ENCODE measurements at places on chromosomes 4 and X. TPM values are rescaled to one million over a fixed set of nuclear protein-coding genes. Genes with fewer than 3 reads are reported as not detected.

DNA sequence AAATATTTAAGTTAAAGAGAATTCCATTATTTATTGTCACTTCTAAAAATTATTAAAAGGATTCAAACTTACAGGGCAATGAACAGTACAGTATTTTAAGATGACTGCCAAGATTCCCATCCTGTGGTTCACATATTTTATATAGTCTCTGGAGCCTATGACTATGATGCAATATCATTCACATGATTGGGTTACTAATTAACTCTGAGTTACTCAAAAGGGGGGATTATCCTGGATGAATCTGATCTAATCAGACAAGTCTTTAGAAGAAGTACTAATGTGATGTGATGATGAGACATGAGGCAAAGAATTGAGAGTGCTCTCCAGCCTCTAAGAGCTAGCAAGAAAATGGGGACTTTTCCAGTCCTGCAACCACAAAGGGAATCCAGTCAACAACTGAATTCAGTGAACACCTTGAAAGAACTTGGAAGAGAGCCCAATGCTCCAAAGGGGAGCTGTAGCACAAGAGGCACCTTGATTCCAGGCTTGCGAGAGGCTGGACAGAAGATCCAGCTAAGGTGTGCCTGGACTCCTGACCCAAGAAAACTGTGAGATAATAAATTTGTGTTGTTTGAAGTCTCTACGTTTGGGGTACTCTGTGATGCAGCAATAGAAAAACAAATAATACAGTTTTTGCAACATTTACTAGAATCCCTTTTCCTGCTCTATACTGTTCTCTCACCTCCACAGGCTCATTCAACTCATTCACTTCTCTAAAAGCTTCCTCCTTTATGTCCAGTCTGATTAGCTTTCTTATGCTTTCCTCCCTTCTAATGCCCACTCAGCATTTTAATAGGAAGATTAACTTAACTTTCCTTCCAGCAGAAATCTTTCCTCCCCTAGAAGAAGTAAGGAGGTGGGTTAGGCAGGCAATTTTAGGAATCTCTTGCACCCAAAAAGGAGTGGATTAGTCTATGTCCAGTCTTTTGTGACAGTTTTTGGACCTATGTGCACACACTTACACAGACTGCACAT lies 133.8 kb upstream of the LCORL start:
- DNase-seq, result no peak

DNA sequence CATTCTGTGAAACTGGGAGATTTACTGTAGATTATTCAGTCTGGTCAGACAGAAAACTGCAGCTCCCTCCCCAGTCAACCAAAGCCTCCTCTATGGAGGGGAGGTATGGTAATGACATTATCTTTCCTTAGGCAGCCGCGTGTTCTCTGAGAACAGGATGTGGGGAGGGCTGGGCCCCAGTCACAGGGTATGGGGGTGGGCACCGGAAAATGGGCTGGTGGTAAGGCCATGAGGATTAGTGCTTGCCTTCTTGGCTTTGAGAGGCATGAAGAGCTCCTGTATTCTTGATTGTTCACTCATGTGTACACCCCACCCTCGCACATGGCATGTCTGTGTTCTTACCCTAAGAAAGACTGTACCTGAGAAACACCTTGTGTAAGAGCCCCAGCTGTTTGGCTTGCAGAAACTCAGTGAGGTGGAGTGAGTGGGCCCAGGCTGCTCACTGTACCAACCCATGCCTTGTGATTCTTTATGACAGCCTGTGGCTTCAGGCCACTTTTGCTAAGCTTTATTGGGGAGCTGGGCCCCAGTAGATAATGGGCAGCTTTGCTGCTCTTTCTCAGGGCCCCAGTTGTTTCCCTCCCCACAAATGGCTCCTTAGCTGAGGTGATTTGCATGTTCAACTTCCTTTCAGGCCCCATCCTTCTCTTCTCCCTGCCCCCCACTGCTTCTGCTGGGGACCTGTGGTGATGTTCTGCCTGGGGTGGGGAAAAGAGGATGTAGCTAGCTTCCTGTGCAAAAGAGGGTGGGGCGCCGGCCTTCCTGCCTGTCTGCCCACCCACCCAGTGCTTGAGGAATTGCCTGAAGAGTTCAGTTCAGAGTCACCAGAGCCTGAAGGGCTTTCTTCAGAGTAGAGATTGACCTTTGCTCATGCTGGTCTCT lies 30.7 kb downstream of the MSN start:
- DNase-seq, result no peak

DNA sequence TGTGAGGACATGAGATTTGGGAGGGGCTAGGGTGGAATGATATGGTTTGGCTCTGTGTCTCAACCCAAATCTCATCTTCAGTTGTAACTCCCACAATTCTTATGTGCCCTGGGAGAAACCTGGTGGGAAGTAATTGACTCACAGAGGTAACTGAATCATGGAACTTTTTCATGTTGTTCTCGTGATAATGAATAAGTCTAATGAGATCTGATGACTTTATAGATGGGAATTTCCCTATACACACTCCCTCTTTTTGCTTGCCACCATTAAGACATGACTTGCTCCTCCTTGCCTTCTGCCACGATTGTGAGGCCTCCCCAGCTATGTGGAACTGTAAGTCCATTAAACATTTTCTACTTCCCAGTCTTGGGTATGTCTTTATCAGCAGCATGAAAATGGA lies 253.2 kb upstream of the GK2 start:
- no peak for DNase-seq

GRCh38 chrX:71162981-71163380 lies 18.3 kb downstream of the NLGN3 start:
- no peak for DNase-seq

DNA sequence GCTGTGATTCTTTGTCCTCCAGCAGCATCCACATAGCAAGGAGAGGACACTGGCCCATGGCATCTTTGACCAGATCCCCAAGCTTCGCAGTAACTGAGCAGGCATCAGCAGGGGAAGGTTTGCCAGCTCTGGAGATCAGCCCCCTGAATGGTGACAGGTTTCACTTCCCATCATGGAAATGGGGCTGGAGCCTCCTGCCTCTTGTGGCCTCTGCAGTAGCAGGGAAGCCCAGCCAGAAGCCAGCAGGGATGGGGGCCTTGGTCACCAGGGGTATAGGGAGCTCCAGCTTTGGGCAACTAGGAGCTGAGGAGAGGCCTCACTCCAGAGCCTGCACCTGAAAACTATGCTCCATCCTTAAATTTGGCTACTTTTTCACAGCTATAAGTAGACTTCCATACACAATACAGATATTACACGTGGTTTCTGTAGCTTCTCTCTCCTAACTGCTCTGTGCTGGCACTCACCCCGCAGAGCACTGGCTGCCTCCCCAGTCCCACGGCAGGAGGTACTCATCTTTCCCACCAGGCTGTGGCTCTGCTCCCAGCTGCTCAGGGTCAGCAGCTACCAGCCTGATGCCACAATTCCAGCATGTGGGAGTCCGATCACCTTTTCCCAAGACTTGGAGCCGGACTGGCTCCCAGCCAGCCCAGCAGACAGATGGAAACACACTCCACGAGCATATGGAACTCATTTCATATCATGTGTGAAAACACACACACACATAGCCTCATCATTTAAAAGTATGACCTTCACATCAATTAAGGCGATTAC lies 2.8 kb downstream of the TMEM271 start:
- no peak for DNase-seq

DNA sequence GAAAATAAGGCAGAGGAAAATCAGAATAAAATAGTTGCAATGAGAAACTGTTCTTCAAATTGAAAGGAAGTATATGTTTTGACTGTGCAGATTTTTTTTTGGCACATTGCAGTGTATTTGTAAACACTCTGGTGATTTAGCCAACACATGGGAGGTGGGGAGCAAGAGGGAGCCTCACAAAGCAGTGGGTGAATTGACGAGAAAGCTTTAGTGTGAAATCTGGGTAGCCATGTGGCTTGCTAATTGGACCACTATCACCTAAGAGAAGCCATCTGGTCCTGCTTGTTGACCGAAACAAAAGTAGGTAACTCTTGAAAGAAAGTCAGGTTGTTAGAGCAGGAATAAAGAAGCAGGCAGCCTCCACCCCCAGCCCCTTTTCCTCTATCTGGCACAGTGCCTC lies 10.4 kb downstream of the CLCN5 start:
- DNase-seq, result no peak

DNA sequence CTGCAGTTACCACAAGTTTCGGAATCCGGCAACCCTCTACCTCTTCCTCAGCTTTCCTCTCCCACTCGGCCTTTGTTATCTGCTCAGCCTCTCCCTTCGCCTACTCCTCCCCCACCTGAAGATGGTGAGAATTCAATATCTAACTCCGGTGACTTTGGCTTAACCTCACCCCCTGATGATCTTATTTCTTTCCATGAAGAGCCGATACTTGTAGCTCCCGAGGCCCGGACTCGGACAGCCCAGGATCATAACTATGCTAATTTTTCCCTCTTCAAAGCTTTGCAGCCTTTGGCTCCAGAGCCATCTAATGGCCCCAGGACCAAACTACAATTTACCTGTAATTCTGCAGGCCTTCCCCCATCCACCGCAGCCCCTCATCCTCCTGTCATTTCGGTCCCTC lies 32.0 kb upstream of the MGST2 start:
- DNase-seq, result no peak

DNA sequence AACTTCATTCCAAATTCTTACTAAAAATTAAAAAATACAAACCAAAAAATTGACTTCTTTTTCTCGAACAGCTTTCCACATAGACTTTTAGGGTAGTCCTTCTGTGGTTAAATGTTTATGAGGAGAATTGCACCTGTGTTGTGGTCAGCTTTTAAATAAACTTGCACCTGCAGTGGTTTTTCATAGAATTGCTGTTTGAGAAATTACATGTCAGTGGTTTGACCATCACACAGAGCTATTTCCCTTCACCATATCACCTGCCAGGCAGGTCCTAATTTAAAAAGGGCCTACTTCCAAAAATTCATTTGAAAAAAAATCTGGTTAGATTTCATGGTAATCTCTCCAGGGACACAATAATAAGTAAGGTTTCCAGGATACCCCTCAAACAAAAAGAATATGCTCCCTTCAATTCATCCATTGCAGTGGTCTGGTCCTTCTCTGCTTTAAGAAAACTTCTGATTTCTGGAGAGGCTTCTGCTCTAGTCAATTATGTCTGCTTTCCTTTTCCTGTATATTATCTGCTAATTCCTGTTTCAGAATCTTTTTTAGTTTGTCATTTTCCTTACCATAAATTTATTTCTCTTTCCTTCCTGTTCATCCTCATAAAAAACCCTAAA lies 9.8 kb upstream of the UTP3 start:
- no peak for DNase-seq

GRCh38 chr4:77003400-77003799 lies 53.8 kb downstream of the SEPTIN11 start:
- DNase-seq, result no peak

- DNase-seq, result no peak
These were observed 105.7 kb downstream of the HMX1 start for GRCh38 chr4:8765631-8766590.

DNA sequence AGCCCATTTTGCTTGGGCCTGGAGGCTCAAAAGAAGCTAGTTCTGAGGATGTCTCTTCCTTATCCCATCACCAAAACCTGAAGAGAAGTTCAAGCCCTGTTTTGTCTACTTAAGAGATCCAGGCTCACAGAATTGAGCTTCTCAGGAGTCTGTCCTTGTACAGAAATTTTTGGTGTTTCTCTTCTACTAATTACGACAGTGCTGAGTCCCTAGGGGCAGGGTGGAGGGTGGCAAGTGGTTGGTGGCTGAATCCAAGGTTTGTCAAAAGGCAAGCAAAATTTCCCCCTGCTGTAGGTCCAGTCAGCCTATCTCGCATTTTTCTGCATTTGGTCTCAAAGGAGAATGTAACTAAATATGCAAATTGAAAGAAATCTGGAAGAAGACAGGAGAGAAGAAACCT lies 377.9 kb downstream of the SMARCA1 start:
- no peak for DNase-seq

GRCh38 chrX:24231131-24231540 lies 81.6 kb downstream of the ZFX start:
- DNase-seq, result no peak

GRCh38 chr4:4871573-4872313 lies 12.3 kb downstream of the MSX1 start:
- DNase-seq, result no peak

DNA sequence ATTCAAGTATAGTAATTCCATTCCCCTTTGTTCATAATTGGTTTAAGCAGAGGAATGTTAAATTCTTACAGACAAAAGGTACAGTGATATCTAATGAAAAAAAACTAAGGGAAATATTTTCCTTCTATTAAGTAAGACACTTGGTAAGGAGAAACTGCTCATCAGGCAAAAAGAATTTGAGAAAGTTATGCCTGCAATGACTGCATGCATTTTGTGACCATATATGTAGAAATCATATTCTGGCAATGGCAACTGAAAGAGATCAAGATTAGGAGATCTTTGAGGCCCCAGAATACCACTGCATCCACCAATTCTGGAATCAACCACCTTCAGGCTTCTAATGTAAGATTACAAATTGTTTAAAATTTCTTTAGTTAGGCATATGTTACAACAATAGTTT lies 364.8 kb downstream of the PCDH10 start:
- DNase-seq, result no peak

DNA sequence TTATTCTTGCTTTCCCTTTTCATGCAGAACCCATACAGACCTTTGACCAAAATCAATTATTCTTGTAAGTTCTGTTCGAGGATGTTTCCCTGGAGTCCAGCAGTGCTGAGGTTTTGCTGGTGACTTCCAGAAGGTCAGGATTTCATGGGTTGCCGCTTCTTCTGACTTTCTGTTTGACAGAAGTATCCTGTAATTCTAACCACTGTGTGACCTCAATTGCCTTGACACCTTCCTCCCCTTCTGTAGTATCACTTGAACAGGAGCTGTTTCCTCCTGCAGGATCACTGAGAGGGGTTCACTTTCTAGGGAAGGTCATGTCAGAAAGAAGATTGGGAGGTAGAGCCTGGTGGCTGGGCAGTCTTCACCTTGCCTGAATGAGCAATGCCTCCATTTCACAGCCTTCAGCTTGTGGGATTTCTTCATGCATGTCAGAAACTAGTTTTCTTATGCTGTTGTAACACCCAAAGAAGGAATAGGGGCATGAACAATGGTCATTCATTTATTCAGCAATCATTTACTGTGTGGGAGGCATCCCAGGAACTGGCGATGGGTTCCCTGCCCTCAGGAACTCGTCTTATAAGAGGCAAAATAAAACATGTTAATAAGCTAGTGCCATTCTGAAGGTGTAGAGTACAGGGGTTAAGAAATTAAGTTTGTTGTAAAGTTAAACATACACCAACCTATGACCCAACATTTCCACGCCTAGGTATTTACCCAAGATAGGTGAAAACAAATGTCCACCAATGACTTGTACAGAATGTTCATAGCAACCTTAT lies 205.9 kb downstream of the SOWAHB start:
- DNase-seq, result no peak

- no peak for DNase-seq
These were observed 14.5 kb upstream of the PRRG3 start for GRCh38 chrX:151680805-151681204.

- DNase-seq, result no peak
These were observed 47.6 kb downstream of the SPIN3 start for GRCh38 chrX:56947699-56948098.

CYBB gene
- polyA plus RNA-seq, result 12.6 TPM

NLGN3 gene
- 6.9 TPM for polyA plus RNA-seq

GDI1 gene
- 108 TPM for polyA plus RNA-seq

SLC7A11 gene
- polyA plus RNA-seq, result 0.81 TPM

REPS2 gene
- 12.7 TPM for polyA plus RNA-seq

CYSLTR1 gene
- 2.5 TPM for polyA plus RNA-seq

PRKG2 gene
- polyA plus RNA-seq, result 6.3 TPM
